Hypothalamus (tissue), 51 donors: ENCODE measurements at places on chromosomes 3 and 15.

DNA sequence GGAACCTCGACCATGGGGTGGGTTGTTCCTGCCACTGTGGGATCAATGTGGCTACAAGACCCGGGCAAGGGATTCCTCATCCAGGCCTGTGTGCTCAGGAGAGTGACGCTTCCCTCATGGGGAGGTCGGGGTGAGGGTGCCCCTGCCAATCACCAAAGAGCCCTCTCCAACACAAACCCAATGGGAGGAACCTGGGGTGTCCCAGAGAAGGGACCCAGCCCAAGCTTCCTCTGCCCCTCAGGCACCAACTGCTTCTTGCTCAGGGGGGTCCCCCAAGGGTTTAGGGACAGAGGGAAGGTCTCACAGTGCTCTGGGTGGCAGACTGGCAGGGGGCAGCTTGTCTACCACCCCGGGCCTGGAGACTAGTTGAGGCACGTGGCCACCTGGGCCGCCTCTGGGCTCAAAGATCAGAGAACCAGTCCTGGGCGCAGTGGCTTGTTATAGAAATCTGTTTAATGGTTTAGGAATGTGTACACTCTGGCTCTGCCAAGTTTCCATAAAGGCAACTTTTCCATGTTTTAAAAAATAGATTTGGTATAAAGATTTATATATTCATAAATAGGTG, 26.6 kb downstream of the GP9 start:
- no peak for DNase-seq

DNA sequence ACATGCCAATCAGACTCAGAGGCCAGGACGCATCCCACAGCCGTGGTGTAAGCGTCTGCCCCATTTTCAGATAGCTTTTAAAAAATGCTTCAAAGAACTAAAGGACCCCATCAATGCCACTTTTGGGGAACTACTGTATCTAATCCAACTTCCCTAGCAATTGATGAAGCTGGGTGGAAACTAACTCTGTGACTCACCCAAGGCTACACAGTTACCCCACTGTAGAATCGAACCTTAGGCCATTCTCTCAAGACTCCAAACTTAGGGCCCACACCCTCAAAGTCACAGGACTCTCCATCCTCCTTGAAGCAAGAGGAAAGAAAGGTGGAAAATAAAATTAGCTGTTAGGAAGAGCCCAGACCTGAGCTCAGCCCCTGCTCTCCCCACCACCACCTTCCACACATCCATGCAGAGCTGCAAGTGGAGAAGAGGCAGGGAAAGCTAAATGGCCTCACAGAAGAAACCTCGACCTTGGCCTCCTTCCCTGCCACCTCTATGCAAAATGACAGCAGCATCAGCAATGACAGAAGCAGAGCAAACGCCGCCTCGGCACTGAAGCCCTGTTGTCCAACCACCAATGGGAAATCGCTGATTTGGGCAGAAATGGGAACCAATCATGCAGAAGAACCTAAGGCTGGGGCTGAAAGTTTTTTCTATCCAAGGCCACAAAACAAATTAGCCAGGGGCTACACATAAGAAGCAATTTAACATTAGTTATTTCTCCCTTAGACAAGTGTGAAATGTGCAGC, 22.2 kb downstream of the ANP32A start:
- no peak for DNase-seq

GRCh38 chr15:48467801-48468200, 136.6 kb downstream of the DUT start:
- no peak for DNase-seq

DNA sequence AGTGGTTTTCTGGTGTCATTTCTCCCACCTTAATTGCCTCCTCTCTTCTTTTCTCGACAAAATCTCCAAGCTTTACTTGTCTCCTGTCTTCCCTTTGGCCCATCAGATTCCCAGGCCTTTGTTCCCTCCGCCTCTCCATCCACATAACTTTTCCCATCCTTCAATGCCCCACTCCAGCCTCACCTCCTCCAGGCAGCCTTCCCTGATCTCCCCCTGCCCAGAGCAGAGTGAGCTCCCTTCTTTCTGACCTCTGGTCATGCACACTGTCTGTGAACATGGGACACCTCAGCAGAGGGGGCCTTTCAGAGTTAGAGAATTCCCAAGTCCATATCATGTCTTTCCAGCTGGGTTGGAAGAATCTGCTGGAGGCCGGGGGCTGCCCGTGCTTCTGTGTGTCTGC, 14.6 kb upstream of the SSUH2 start:
- DNase-seq = no peak

DNA sequence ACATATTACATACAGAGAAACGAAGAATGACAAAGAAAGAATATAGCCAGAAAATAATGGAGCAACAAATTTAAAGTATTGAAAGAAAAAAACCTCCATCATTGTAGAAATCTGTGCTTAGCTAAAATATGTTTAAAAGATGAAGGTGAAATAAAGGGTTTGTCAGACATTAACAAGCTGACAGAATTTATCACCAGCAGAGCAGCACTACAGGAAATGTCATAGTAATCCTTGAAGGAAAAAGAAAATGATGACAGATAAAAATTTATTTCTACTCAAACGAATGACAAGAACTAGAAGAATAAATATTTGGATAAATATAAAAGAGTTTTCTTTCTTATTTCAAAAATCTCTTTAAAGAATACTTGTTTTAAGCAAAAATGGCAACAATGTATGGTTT, 40.6 kb upstream of the OTOL1 start:
- no peak for DNase-seq

- no peak for DNase-seq
These were observed 197.4 kb downstream of the KLHL25 start for GRCh38 chr15:85597155-85597815.

DNA sequence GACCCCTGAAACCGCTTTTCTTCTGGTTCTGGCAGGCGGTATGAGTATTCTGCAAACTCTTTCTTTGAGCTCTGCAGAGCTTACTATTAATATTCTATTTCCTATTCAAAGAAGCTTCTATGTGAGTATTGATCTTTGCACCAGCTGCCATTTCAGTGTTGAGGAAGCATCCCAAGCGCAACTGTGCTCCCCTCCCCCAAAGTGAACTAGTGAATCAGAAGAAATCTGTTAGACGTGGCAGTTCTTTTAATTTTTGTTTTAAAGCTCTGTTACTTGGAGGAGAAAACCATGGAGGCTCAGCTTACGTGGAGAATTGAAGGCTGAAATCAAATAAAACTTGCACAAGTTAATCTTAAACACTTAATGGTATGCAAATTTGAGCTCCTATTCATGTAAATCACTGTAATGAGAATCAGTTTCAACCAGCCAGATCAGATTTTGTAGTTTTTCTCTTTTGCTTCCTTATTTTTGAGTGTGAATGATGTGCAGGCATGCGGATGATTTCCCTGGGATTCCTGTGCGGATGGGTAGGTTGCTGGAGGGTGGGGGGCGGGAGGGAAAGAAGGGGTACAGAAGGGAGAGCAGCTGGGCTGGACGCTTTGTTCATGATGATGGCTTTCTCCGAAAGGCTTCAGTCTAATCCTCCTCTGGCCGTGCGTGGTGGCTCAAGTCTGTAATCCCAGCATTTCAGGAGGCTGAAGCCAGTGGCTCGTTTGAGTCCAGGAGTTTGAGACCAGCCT, 16.1 kb upstream of the AGBL1 start:
- no peak for DNase-seq

- DNase-seq = no peak
These were observed 23.0 kb downstream of the GSK3B start for GRCh38 chr3:120071259-120071658.

- DNase-seq = no peak
These were observed 9.5 kb downstream of the CA12 start for GRCh38 chr15:63372018-63372705.

DNA sequence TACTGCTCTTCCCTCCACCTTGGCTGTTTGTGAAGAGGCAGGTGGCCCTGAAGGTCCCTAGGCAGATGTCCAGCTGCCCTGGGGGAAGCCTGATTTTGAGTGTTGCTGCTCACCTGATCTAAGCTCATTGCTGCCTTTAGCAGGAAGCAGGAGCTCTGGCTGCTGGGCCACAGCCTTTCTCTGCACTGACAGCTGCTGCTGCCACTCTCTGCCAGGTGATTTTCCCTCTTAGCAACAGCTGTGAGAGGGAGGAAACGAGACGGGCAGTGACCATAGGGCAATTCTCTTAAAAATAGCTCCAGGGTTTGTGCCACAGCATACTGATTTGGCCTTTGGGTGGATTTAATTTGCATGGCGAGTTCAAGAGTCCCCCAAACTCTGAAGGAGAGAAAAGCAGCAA, 415.8 kb upstream of the SEMA6D start:
- no peak for DNase-seq

DNA sequence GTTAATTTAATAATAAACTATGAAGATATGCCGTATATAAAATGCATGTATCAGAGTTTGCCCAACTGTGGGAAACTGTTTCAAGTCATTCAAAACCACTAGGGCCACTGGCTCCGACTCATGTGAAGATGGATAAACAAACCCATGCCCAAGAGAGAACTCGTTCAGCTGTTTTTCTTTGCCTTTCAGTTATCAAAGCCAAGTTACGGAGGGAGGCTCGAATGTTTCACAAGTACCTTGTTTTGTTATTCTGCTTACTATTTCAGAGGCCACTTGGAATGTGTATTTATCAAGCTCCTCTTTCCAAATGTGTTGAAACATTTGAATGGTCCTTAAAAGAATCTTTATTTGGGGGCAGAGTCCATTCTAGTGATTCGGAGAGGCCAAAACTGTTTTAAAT, 82.1 kb downstream of the DUT start:
- no peak for DNase-seq

DNA sequence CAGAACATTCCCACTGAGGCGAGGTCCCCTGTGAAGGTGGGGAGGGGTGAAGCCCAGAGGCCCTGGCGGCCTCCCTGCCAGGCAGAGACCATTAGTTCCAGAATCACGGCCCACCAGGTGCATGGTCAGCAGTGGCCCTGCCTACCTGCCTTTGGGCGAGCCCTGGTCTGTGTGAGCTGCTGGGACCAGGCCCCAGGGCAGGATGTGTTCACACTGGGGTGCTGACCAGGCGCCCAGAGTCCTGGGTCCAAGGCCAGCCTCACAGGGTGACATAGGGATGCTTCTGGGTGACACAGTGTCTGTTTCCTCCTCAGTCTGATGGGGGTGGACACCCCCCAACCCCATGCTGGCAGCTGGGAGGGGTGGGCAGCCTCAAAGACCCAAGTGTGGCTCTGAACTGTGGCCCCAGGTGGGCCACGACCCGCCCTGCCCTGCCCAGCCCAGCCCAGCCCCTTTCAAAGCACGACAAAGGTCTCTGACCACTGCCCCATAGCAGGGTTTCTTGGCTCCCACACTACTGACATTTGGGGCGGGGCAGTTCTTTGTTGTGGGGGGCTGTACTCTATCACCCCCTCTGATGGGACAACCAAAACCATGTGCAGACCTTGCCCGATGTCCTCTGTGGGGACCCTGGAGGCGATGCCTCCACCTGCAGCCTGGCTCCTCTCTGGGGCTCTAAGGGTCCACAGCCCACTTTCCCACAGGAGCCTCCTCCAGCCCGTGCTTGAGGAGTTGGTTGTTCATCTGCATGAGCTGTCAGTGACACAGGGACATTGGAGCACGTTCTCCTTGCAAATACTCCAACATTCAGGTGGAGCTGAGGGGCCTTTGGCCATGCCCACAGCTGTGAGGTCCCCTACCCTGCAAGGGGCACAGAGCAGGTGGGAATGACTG, 44.8 kb upstream of the SLC41A3 start:
- no peak for DNase-seq

- DNase-seq = no peak
These were observed 504.6 kb upstream of the NECTIN3 start for GRCh38 chr3:110567029-110567428.

DNA sequence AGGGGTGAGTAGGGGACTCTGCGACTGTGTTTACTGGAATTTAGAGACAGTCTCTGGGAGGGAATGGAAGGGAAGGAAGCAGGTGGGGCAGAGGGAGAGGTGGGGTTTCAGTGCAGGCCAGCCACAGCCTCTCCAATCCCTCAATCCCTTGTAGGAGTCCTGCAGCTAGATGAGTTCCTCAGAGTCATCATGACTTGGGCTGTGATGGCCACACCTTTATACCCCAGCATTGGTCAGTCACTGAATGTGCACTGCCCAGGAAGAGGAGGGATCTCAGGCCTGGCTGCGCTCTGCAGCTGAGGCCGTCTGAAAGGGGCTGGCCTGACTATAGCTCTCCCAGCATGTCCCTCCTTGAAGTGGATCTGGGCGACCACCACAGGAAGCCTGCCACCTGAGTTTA, 67.3 kb upstream of the GLCE start:
- no peak for DNase-seq

- no peak for DNase-seq
These were observed 11.4 kb upstream of the FETUB start for GRCh38 chr3:186628756-186629155.

- no peak for DNase-seq
These were observed 779.9 kb downstream of the GRM7 start for GRCh38 chr3:7640787-7641186.

GRCh38 chr3:143280984-143281383, 161.4 kb downstream of the CHST2 start:
- DNase-seq = no peak

DNA sequence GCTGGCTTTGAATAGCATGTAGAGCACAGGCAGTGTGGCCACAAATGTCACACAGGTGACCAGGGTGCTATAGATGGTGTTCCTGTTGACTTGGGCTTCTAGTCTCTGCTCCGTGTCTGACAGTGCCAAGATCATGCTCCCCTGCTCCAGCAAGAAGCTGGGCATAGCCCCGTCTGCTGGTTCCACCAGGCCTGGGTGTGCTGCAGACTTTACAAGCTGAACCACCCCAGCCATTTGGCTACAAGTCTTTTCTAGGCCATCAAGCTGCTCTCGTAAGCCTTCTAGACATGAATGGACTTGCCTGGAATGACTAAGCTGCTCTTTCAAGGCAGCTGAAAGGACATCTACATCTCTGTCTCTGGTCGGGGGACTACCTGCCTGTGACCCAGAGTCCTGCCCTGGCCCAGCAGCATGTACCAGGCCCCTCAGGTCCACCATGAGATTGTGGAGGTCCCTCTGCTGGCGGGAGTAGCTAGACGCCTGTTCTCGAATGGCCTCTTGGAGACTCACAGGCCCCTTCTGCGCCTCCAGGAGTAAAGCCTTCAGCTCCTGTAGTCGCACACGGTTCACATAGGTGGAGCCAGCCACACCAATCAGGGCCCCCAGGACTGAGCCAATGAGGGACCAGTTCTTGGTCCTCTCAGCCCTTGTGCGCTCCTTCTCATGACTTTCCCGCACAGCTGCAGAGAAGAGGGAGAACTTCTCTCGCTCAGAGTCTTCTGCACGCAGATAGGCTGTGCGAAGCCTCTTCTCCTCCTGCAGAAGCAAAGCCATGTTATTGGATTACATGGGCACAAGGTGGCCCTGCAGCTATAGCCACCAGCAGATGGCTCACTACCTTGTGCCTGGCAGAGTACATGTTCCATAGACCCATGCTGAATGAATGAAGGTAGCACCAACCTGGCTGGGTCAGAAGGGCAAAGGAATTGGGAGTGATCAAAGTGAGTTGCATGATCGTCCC, 2.8 kb upstream of the PLXNB1 start:
- DNase-seq = no peak

- no peak for DNase-seq
These were observed 30.5 kb downstream of the CA12 start for GRCh38 chr15:63351170-63351569.

DNA sequence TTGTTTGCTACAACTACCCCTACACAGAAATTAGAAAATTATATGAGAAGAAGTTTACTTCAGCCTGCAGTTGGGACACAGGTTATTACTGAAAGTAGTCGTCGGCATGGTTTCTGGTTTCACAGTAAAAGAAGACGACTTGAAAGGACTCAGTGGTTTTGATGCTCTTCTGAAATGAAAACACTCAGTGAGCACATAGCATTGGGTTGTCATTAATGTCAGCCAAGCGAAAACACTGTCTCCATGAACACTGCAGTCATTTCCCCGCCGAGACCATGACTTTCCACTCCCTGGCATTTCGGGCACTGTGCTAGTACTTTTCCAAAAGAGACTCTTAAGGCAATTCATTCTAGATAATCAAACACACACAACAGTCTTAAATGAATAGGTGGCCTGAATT, 69.2 kb upstream of the ICE2 start:
- DNase-seq = no peak
